Astrocyte (in vitro differentiated cells and primary cell): ENCODE measurements at places on chromosomes 7 and 10.

GRCh38 chr10:119024882-119025281 lies 4.6 kb upstream of the NANOS1 start:
- no peak for DNase-seq

- no peak for DNase-seq
Observed at GRCh38 chr10:126670895-126671261, 385 bp upstream of the C10orf90 start.

DNA sequence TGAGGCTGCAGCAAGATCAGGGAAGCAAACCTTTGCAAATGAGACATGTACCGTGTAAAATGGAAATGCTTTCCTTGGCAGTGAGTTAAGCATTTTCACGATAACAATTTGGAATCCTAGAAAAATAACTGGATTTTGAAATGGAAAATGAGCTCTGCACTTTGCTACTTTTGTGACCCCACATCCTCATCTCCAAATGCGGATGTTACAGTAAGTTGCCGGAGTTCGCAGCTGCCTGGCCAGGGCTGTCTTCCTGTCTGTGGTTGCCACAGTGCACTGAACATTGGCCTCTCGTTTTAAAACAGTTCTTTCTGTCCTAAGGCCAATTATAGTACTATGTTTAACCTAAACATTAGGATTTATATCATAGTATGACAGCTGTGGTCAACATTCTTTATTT lies 136.2 kb upstream of the FZD8 start:
- DNase-seq = no peak

GRCh38 chr10:97140049-97140846 lies 45.5 kb downstream of the SLIT1 start:
- DNase-seq = no peak

DNA sequence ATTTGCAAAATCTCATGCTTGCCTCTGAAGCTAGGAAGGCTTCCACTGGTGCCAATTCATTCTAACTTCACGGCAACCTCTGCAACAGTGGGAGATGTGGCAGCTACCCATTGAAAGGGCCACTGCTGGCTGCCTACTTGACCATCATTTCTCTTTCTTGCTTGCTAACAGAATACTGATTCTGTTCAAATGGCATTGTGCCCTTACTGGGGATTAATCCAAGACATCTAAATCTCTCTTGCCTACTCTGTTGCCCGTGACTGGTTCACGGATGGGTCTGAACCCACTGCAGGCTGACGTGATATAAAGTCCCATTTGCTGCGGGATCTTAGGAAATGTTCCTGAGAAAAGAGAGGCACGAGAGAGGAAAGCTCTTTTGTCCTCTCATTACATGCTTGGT lies 51.3 kb upstream of the GSDME start:
- DNase-seq = no peak

DNA sequence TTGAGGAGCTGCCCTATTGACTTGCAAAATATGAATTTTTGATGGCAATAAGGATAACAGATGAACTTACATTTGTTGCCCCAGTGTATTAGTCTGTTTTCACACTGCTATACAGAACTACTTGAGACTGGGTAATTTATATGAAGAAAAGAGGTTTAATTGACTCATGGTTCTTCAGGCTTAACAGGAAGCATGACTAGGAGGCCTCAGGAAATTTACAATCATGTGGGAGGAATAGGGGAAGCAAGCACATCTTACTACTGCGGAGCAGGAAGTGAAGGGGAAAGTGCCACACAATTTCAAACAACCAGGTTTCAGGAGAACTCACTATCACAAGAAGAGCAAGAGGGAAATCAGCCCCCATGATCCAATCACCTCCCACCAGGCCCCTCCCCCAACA lies 57.9 kb downstream of the ZNF22 start:
- DNase-seq = no peak

- peak; percentile 55 for DNase-seq
Observed at GRCh38 chr7:30238721-30239441, 45.5 kb upstream of the ZNRF2 start.

DNA sequence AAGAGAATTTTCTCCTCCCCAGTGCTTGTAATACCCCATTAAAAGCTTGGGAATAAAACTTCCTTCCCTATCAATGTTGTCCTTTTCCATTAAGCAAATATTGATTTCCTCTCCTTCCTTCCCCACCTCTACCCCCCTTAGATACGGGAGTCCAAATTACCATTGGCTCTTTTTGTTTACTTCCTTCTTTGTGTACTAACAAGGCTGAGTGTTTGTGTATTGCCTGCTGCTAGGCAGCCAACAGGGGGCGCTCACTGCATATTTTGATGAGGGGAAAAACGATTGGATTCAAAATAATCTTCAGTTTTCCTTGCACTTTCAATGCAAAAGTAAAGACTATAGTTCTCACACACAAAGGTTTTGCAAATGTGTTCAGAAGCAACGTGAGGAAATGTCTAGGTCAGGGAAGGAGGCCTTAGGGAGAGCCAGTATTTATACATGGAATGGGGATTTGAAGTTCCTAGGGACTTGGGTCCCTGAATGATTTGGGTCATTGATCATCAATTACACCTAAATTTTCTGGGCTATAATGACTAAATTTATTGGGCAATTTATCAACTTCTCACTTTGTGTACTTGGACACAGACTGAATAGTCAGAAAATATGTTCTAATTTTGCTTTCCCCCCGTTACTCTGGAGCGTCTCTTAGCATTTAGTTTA lies 23.6 kb upstream of the VPS41 start:
- DNase-seq = peak; percentile 4

DNA sequence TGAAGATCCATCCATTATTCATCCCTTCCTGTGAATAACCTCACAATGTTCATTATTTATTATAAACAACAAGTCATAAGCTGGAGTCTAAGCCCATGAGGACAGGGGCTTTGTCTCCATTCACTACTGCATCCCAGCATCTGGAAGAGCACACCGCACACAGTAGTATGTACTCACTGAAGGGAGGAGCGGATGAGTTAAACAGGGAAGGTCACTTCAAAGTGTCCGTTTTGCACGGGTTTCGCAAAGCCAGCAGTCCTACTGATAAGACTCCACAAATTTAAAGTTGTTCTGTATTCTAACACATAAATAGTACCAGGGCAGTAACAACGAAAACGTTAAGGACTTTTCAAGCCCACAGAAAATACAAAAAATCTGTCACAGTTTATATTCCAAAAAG lies 167.9 kb downstream of the PARD3 start:
- DNase-seq = no peak

DNA sequence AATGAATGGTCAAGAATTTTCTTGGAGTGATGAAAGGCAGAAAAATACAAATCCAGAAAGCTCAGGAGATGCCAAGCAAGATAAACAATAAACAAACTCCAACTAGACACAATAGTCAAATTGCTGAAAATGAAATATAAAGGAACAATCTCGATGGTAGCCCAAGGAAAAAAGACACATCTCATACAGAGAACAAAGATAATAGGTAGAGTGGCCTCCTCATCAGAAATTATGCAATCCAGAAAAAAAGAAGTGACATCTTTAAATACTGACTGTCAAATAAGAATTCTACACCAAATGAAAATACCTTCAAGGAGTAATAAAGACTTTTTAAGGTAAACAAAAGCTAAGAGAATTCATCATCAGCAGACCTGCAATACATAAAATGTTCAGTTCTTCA lies 150.4 kb downstream of the ANK3 start:
- DNase-seq = no peak

DNA sequence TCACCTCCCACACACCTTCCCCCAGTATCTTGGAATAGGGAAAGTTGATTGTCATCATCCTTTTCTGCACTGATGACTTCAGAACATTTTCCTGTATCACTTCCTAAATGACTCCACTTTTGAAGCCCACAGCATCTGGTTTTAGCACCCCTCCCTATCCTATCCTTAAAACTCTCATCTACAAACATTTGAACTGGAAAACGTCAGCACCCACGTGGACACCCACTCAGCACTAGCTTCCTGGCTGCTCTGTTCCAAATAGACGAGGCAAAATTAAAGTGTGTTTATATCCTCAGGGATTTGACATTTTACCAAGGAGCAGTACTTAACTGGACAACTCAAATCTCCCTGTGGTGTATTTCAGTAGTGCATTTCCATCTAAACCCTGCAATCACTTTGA lies 73.9 kb downstream of the REEP3 start:
- no peak for DNase-seq

DNA sequence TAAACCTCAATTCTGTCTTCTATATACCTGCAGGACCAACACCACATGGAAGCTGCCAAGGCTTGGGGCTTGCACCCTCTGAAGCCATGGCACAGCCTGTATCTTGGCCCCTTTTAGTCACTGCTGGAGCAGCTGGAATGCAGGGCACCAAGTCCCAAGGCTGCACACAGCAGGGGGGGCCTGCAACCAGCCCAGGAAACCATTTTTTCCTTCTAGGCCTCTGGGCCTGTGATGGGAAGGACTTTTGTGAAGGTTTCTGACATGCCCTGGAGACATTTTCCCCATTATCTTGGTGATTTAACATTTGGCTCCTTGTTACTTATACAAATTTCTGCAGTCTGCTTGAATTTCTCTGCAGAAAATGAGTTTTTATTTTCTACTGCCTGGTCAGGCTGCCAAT lies 123.2 kb upstream of the PCGF5 start:
- DNase-seq = no peak

DNA sequence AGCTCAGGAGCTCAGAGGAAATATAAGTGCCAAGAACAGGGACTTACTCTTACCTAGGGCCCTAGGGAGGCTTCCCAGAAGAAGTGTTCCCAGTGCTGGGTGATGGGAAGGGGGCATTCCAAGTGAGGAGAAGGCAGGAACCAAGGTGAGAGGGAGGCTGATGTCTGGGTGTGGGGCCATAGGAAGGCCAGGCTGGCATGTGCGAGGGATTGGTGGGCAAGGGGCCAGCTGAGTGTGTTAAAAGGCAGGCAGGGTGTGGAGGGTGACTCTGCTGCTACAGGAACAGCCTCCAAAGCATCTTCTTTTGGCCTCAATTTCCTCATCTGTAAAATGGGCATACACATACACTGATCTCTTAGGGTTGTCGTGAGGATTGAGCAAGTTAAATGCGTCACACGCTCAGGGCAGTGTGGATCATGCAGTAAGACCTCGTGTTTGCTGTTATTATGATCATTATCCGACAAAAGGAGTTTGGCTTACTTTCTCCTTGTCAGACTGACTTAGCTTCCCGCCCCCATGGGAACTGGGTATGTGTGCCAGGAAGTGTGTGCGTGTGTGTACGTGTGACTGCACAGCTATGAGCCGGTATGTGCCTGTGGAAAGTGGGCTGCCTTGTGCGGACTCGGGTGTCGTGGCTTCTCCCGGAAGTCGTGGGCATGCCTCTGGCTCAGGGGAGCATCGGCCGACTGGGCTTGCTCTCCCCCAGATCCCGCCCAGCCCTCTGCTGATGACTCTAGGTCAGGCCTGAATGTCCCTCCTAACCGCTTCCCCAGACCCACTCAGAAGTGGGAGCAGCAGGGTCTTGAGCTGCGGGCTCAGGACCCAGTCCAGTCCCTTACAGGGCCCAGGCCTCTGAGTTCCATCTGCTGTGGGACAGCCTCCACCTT lies 59.6 kb downstream of the NEURL1 start:
- no peak for DNase-seq

- no peak for DNase-seq
Observed at GRCh38 chr10:33753389-33753788, 418.9 kb upstream of the NRP1 start.
